ENCODE measurements at places on chromosomes 3 and 15.

DNA sequence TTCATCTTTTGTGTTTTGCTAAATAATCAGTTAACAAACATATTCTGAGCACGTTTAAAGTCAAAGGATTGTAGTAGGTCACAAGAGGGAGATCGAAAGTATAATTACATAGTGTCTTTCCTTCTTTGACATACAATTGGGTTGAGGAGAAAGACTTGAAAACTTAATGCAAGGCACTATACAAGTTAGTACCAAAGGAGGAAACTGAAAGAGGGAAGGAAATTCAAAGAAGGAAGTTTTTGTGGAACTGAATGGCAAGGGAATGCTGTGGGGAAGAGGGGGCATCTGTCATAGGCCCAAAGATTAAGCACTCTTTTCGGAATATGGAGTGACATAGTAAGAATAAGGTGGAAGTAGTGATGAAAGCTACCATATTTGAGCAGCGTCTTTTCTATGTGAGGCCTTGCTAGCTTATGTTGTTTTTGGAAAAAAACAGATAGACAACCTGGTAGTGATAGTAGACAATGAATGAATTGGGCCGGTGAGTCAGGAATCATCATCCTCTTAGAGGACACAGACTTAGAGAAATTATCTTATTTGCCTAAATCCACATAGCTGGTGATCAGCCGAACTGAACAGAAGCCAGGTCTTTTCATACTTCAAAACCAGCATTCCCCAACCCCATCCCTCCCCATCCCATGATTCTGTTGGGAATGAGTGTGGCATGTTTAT lies 10.2 kb downstream of the MBNL1 start:
- DNase-seq: no peak

DNA sequence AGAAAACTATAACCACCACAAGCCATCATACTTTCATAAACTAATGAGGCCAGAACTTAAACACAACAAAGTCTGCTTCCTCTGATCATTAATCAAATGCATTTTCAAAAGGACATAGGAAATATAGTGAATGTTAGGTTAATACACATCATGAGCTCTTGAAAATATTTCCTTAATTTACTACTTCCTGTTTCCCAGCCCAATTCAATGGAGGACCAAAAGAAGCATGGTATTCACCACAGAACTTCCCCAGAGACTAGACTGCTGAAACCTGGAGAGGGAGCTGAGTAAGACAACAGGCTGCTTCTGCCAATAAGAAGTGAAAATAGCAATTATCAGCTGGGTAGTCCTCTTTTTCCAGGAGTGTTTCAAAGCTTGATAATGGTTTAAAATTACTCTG lies 250.3 kb downstream of the ULK4 start:
- DNase-seq: no peak

DNA sequence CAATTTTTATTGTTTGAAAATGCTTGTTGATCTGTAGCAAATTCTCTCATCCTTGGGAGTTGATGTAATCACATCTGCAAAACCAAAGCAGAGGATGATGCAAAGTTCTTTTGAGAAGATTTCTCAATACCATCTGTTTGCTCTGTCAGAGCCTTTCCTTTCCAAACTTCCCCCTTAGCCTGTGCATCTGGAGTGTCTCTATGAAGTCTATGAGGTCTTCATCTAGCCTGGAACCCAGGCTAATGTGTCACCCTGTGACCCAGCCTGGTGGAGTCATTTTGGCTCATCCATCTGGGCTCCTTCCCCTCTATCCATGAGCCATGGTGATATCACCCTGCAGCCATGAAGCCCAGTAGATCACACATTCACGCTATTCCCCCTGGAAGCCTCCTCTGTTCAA lies 123.2 kb upstream of the SLC7A14 start:
- no peak for DNase-seq

DNA sequence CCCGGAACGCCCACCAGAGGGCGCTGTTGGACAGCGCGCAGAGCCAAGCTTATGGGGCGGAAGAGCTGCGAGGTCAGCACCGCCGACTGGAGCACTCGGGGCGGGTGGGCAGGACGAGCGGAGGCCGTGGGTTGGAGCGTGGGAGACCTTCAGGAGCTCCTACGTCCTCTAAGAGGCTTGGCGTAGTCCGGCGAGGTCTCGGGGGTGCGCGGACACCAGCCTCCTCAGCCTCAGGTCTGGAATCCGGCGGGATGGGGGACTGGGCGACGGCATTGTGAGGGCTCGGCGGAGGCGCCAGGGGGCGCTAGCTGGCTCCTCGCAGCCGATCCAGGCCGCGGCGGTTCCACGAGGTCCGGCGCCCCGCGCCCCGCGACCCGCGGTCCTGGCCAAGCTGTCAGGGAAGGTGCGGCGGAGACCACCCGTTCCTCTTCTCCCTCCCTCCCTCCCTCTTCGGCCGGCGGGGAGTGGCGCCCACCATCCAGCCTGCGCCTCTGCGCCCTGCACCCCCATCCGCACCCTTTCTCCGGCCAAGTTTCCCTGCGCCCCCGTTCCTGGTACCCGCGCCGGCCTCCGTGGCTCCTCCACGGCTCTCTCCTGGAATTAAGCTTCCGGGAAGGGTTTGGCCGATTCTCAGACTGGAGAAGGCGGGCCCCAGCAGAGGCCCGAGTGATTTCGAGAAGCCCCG lies 24.3 kb upstream of the POLG start:
- peak; percentile 90 for DNase-seq

DNA sequence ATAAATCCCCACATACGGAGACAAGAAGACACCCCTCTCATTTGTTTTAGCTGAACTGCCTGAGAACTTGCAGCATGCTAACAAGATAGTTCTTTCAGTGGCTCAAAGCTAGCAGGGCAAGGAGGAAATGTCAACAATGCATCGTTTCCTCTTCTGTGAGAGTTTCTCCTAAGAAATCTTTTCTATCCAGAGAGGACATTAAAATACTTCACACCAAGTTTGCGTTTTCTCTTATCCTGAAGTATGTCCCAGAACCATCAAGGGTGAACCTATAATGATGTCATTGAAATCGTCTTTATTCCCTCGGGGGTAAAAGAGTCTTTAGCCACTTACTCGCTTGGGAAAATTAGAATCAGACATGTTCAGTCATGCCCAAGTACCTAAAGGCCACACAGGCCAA lies 541.7 kb upstream of the MDFIC2 start:
- no peak for DNase-seq

All from activated naive CD8-positive, alpha-beta T cell treated with anti-CD3 and anti-CD28 coated beads, Interleukin-2, amount 10 ng/mL, durations not matched to agents 7 days and 5 days (primary cell).